Activated CD8-positive, alpha-beta memory T cell treated with anti-CD3 and anti-CD28 coated beads for 48 hours (primary cell): ENCODE measurements at places on chromosomes 5 and 9.

- no peak for DNase-seq
Observed at GRCh38 chr9:78030296-78030552, 1.4 kb downstream of the GNAQ start.

- no peak for DNase-seq
Observed at GRCh38 chr9:91580136-91580535, 156.5 kb upstream of the NFIL3 start.

DNA sequence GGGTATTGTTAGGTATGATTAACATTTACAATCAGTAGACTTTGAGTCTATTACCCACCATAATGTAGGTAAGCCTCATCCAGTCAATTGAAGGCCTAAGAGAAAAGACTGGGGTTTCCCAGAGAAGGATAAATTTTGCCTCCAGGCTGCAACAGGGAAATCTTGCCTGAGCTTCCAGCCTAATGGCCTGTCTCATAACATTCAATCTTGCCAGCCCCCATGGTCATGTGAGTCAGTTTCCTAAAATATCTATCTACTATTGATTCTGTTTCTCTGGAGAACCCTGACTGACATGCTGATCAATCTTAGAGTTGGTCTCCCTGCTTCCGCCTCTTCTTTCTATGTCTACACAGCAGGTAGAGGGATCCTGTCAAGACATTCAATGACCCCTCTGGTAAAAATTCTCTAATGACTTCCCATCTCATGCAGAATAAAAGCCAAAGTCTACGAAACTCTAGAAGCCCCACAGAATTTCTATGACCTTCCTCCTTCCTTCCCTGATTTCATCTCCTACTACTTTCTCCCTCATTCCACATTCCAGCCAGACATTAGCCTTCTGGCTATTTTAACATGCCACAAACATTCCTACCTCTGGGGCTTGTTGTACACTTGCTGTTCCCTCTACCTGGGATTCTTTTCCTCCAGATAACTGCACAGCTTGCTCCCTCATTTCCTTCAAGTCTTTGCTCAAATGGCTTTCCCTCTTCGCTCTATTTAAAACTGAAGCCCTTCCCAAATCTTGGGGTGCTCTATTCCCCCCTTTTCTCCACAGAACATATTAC is 60.2 kb downstream of the FBXW11 start:
- no peak for DNase-seq

GRCh38 chr9:129231022-129231739 is 53.1 kb upstream of the IER5L start:
- no peak for DNase-seq

GRCh38 chr5:55701462-55702103 is 10.5 kb downstream of the SLC38A9 start:
- no peak for DNase-seq

- no peak for DNase-seq
Observed at GRCh38 chr5:142065273-142065672, 43.3 kb upstream of the NDFIP1 start.

DNA sequence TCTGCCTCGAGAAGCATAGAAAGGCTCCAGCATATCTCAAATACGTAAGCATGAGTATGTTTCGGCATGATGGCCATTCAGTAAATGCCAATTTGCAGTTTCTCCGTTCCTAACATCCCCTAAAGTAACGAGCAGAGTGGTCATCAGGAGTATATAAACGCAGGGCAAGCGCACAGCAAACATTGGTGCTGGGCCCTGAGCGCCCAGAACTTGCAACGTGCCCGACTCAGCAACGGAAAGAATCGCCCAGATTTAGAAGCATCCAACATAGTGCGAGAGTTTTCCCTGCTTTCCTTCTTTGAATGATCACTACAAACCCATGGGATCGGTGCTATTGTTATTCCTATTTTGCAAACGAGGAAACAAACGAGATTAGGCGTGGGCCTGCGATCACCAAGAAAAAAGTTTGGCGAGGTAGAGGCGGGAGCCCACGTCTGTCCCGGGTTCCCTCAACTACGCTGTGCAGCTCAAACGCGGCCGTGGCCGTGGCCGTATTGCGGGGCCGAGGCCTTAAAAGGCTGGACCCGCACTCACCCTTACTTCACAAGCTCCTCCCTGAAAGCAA is 505 bp downstream of the RPS14 start:
- no peak for DNase-seq

GRCh38 chr5:17803971-17804370 is 169.7 kb downstream of the TAF11L14 start:
- no peak for DNase-seq

GRCh38 chr5:97141031-97141430 is 1.4 kb downstream of the LIX1 start:
- DNase-seq: no peak

DNA sequence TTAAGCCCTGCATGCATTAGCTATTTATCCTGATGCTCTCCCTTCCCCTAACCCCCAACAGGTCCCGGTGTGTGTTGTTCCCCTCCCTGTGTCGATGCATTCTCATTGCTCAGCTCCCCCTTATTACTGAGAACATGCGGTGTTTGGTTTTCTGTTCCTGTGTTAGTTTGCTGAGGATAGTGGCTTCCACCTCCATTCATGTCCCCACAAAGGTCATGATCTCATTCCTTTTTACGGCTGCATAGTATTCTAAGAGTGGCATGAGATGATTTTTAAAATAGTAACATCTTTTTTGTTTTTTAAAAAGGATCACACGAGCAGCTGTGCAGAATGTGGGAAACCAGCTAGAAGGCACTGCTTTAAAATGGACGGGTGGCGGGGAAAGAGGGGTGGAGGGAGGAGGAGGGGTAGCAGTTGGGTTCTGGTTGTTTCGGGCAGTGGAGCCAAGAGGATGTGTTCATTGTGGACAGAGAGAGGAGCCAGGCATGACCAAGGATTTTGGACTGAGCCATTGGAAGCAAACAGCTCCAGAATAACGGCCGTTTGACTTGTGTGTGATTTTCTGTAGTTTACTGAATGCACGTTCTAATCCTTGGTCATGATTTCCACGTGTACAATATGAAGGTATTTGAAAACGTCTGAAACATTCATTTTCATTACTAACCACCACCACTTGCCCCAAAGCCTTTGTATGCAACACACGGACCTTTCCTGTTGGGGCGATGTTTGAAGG is 1.7 kb upstream of the TENT4A start:
- no peak for DNase-seq

GRCh38 chr5:102295534-102296177 is 428 bp downstream of the SLCO4C1 start:
- DNase-seq: no peak

- no peak for DNase-seq
Observed at GRCh38 chr5:171820561-171820960, 34.9 kb downstream of the SMIM23 start.

DNA sequence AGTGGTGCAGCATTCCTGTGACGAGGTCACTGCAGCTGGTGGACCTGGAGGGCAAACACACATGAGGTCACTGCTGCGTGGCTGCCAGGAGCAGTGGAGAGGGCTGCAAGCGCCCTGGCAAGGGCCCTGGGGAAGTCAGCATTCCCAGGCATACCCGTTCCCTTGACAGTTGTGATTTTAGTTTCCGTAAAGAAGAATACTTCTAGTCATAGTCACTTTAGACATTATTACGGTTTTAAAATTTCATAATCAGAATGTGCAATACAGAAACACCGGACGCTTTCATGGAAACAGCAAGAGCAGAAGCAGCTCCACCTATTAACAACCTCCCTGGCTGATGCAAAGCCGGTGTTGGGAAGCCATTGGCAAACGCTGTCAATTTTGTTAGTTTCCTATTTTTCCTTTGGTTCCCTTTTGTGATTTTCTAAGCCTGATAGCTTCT is 129.8 kb downstream of the GADD45G start:
- no peak for DNase-seq

GRCh38 chr9:20594608-20595007 is 27.7 kb downstream of the MLLT3 start:
- no peak for DNase-seq

- no peak for DNase-seq
Observed at GRCh38 chr9:4284925-4285324, 14.9 kb downstream of the GLIS3 start.

- DNase-seq: no peak
Observed at GRCh38 chr5:132263548-132264261, 6.2 kb downstream of the PDLIM4 start.

DNA sequence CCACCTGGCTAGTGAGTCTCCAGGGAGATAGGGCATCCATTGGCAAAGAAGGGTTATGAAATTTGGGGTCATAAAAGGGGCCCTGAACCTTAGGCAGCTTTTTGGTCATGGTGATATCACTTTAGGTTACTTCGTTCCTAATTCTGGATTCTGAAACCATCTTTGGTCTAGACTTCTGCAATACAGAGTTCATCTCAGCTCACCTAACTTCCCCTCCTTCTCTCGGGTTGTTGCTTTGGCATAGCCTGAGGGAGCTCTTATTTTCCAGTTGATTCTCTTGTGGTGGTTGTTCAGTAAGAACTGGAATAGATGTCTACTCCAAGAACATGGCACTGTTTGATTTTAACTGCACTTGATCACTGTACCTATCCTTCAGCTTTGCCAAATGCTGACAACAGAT is 148.9 kb upstream of the RUSC2 start:
- no peak for DNase-seq

DNA sequence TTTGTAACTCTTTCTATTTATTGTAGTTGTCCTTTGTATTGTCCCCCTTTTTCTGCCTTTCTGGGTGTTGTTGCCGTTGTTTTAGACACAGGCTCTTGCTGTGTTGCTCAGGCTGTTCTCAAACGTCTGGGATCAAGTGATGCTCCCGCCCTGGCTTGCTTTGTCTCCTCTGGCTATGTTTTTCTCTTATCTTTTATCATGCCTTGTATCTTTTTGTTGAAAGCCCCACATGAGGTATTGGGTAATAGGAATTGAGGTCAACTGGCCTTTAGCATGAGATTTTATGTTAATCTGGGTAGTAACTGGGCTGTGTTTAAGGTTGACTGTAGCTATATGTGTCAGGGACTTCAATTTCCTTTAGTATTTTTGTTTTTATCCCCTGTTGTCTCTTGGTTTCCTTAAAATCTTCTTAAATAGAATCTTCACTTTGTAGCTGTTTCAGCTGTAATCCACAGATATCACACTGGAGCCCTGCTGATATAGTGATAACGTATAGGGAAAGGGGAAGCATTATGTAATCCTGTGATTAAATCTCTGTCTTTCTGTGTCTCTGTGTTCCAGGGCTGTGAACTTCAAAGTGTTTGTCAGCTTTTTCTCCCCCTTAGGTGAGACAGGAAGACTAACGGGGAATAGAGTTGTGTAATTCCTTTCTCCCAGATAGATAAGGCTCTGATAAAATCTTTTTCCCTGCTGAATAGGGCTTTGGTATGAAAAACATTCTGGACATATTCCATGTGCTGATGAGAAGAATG is 25.9 kb upstream of the CACNA1B start:
- DNase-seq: no peak

GRCh38 chr9:14062586-14063221 is 251.2 kb downstream of the NFIB start:
- no peak for DNase-seq

GRCh38 chr9:120616966-120617935 is 37.3 kb upstream of the CDK5RAP2 start:
- no peak for DNase-seq

DNA sequence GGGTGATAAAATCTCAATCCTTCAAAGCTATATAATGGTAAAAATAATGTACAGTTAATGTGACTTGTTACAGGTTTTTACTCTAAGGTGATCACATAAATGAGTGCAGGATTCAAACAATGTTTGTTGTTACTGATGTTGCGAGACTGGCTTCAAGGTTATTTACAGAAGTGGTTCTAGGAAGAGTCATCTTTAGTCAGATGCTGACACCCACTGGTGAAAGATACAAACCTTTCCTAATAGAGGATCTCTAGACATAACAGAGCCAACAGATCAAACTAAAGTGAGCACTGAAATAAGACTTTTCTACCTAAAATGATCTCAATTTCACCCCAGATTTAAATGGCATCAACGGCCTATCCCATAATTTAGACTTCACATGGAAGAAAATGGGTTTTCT is 20.2 kb downstream of the ARSB start:
- DNase-seq: no peak

DNA sequence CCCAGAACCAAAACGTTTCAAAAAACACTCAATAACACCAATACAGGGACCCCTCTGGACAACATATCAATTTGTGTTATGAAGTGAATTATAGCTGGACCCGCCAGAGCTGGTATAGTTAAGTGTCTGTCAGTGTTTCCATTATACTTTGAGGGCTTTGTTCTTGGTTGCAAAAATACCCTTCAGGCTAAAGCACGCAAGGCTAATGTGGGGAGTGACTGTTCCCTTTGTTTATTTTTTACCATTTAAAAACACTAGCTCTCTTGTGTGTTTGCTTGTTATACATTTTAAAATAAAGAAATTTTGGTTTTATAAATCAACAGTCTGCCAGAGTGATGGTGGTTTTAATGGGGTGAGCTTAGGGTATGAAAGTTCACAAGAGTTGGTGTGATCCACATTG is 859.5 kb downstream of the PTPRD start:
- no peak for DNase-seq

DNA sequence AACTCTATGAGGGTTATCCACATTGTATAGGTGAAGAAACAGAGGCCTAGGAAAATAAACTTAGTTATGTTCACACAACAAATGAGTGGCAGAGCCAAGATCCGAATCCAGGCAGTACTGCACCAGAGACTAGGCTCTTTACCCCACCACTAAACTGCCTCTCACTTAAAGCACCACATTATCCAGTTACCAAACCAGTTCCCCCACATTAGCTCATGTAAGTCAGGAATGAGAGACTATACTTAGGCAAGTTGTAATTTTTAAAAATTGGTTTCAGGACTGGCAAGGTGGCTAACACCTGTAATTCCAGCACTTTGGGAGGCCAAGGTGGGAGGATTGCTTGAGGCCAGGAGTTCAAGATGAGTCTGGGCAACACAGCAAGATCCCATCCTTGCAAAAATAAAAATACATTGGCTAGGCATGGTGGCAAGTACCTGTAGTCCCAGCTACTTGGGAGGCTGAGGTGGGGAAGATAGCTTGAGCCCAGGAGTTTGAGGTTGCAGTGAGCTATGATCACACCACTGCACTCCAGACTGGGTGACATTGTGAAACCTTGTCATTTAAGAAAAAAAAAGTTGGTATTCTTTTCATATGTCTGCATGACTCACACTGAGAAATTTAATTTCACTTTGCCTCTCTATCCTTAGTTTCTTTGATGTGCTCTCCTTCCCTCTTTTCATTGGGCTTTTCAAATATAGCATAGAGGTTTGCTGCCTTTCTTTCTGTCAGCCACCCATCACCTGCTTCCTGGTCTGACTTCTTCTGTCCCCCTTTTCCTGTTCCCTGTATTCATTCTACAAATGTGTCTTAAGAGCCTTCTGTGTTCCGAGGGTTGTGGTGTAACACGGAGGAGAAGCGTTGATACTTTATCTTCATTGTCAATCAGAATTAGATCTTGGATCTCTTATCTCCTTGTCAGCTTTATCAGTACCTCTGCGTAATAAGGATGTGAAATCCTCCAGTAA is 64.7 kb downstream of the ERMP1 start:
- DNase-seq: no peak

DNA sequence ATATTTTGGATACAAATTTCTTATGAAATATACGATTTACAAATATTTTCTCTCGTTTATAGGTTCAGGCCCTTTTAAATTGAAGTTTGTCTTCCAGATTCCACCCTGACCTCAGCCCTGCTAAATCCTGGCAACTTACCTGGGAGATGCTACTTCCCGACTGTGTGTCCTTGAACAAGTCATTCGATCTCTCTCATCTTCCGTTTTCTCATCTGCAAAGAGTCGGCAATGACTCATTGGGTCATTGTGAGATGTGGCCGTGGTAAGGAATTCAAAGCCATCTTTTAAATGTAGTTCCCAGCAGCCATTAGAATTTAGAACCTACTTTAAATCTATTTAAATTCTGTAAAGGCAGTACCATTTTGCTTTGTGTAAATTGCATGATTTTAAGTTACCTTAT is 72.5 kb downstream of the LHX2 start:
- DNase-seq: no peak
